Activated naive CD4-positive, alpha-beta T cell treated with anti-CD3 and anti-CD28 coated beads for 36 hours (primary cell): ENCODE measurements at places on chromosomes 11 and 22.

DNA sequence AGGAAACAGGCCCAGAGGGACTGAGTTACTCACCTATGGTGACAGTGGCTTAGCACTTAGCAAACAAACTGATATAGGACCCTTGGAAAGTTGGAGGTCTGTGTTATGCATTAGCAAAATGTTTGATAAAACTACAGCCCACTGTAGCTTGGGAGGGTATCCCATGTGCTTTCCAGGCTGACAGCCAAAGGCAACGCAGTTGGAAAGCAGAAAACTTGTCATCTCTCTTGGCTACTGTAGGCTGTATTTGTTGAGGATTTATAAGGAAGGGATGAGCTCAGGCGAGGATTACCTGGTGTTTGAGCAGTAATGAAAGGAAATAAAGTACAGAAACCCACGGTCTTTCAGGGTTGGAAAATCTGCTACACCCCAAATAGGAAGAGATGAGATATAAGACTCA lies 23.8 kb downstream of the SDHAF2 start:
- no peak for DNase-seq

DNA sequence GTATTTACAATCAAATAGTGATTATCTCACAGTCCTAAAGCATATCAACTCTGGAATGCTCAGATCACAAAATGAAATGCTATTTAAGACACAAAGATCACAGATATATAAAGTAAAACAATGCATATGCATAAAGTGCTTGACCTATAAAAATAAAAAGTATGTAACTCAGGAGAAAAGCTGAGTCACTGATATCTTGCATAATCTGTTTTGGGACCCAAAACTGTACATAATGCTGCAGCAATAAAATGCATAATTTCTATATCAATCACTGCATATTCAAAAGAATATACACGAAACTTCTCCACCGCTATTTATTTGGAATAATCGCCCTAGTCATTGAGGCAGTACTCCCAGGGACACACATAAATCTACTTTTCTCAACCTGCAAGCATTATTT lies 34.9 kb upstream of the GRIA4 start:
- no peak for DNase-seq

DNA sequence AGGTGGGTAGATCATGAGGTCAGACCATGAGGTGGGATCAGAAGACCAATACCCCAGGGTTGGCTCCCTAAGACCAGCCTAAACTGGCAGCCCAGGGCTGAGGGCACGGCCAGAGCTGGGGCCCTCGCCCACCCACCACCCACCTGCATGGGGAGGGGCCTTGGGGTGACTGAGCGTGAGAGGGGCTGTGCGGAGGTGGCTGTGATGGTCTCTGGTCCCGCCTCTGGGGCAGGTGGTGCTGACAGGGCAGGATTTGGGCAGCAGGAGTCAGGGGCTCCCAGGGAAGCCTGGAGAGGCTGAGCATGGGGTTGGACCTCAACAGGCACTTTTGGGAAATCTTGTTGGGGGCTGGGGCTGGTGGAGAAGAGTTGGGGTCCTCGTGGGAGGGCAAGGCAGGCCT lies 39.8 kb upstream of the MUC5AC start:
- DNase-seq, result no peak

DNA sequence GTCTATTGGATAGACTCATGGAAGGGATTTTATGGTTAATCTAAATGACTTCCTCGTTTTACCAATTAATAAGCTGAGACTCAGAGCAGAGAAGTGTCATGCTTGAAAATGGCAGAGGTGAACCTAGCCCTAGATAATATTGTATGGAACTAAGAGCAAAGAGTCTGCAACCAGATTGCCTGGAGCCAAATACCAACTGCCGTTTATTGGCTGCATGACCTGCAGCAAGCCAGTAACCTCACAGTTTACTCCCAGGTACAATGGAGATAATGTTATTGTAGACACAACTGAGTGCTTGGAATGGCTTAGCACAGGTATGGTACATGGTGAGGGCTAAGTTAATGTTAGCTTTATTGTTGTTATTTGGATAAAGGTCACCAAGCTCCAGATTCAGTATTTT lies 84.6 kb upstream of the FAT3 start:
- no peak for DNase-seq
